ENCODE measurements at places on chromosomes 3 and 15.

DNA sequence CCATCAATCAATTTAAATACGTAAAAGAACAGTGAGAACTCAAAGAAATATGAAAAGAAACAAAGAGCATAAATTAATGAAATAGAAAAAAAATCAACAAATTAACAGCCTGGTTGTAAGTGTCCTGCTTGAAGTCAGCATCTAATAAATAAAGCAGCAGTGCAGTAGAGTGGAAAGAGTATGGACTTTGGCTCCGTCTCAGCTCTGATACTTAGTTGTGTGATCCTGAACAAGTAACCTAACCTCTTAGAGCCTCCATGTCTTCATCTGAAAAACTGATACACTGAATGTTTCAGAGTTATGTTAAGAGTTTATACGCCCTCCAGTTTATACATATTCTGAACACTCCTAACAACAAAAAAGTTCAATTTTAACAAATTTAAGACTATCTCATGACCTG is 44.6 kb downstream of the TFDP2 start:
- DNase-seq = no peak

DNA sequence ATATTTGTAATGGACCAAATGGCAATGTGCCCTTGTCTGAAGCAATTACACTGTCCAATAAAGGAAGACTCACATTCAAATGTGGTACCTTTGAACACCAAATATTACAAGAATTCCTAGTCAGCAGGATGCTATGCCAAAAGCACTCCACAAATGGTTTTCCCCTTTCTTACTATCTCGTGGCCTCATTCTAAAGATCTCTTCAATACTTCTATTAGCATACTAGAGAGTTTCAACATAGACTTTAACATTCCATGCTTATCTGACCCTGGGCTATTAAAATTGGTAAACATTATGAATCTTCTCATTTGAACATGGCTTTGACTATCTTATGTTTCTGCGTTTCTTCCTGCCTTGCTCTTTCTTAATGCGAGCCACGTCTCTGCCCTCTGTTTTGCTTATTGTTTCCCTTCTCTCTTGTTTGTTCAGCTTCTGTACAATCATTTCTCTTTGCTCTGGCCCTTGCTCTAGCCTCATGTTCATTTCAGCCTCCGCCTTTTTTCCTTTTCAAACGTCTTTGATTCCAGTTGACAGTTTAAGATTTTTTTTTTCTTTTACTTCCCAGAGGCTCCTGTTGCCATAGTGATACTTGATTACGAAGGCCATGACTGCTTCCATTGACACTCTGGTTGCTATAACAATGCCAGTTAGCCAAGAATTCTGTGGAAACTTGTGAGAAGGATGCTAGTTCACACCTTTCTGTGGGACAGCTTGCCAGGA is 49.5 kb upstream of the SLC9A9 start:
- no peak for DNase-seq

DNA sequence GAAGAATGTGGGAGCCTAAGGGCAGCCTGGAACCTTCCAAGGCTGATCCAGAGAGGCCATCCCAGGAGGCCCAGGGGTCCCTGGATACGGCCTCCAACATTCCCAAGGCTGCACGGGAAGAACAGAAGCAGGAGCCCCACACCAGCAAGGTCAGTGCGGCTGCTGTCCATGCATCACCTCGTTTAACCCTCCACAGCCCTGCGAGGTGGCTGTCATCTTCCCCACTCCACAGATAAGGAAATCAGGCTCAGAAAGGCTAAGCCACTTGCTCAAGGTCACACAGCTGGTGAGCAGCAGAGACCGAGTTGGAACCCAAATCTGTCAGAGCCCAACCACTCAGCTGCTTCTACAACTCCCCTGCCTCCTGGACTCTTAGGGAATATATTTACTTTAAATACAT is 21.6 kb downstream of the SEMA7A start:
- no peak for DNase-seq

- peak; percentile 68 for DNase-seq
Measured at GRCh38 chr3:57911593-57911992, 96.6 kb upstream of the FLNB start.

DNA sequence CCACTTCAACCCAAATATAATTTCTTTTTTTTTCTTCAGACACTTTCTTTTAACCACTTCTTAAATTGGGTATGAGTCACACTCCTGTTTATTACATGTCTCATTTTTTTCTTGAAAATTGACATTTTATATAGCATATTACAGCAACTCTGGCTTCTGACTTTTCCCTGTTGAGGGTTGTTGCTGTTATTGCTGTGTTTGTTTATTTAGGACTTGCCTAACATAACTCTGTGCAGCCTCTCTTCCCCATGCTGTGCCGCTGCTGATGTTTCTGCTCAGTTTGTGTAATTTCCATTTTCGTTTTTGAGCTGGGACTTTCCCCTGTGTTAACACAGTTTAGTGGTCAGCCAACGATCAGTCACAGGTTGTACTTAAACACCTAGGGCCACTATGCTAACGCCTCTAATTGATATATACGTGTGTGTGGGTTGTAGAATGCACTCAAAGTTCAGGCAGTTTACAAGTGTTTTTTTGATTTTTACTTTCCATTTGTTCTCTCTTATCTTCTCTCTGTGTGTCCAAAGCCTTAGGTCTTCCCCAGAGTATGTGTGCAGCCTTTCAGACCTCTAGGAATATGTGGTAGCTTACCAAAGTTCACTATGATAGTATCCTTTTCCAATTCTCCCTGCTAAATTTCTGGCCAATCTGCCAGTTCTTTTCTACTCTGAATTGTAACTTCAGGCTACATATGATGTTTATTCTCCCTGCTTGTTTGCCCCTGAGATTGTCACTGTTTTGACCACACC is 337.2 kb downstream of the ZBTB20 start:
- no peak for DNase-seq

DNA sequence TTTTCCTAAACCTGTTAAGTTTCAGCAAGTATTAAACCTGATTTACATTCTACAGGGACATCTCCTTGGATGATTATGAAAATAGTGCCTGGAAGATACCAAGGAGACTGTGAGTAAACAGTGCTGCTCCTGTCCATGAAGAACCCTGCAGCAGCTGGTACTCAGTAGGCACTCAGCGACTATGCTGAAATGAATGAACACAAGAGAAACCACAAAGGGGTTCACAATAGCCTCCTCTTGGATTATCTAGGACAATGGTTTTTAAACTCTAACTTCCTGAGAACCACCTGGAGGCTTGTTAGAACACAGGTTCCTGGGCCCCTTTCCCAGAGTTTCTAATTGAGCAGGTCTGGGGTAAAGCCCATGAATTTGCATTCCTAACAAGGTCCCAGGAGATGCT is 488.4 kb upstream of the UBE2E2 start:
- no peak for DNase-seq

GRCh38 chr15:59180945-59181600 is 25.6 kb upstream of the LDHAL6B start:
- no peak for DNase-seq

DNA sequence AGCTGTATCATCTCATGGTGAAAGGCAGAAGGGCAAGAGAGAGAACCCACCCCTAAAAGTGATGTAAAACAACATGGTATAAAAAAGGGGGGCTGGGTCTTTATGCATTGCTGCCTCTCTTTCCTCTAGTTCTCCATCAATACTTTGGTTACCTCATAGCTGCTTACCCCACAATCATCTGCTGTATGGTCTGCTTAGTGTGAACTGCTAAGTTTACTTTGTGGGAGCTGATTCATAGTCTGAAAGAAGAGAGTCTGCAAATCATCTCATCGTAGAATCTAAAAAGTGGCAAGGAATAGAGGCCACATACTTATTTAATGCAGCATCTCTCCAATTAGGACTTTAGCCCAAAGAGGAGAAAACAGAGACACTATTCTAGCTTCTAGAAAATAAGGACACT is 546.8 kb downstream of the GBE1 start:
- DNase-seq = no peak

DNA sequence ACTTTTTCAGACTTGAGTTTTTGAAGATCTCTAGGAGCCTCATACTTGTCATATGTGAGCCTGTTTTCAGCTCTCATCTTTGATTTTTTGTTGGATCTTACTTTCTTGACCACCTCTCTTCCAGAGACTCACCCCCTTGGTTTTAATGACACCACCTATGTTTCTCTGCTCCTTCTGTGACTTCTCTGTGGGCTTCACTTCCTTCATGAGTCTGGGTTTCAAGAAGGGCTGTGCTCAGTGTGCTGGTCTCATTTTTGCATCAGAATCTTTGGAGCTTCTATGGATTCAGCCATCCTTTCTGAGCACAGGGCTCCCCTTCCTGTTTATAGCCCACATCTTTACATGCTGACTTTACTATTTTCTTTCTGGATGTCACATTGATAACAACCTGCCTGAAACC is 17.7 kb downstream of the PPM1L start:
- DNase-seq = no peak

- no peak for DNase-seq
Measured at GRCh38 chr15:82174471-82175235, 87.9 kb downstream of the EFL1 start.

DNA sequence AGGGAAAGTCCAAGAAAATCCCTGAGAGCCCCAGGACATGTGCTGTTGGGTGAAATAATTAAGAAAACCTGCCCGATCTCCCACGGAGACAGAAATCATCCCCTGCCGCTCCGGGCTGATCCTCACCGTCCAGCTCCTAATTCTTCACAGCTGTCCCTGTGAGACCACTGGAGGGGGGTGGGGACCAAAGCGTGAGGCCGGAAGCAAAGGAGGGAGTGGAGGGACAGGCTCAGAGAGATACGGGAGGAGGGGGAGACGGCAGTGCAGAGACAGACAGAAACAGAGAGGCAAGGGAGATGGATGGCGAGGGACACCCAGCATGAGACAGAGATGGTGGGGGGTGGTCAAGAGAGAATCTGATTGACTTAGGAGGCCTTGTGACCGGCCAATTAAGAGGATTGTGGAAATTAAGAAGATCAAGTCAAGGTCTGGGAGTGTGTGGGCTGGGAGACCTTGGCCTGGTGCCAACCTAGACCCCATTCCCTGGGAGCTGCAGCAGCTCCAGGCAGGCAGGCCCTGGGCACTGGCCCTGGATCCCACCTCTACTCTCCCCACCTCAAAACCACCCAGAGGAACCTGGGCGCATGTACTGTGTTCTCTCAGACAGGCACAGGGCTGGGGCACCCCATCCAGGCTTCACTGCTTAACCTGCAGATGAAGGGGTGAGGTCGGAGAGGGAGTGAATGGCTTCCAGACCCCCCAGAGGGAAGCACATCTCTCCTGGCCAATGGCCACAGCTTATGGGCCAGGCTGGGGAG is 113.2 kb upstream of the ALDH1A3 start:
- DNase-seq = no peak

DNA sequence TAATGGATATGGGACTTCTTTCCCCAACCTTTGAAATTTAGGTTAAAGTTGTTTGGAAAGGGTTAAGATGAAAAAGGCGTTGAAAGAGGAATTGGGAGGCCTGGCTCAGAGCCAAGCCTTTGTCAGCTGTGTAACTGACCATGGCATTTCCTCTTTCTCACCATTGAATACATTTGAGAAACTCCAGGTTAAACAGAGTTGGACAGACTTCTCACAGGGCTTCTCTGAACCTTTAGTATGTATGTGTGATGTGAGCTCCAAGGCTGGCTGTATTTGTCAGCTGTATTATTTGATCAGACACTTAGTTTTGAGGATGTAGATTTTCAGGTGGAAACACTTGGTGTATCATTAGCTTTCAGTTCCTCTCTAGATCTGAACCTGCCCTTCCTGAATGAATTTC is 136.4 kb upstream of the GOLGA6L4 start:
- no peak for DNase-seq

DNA sequence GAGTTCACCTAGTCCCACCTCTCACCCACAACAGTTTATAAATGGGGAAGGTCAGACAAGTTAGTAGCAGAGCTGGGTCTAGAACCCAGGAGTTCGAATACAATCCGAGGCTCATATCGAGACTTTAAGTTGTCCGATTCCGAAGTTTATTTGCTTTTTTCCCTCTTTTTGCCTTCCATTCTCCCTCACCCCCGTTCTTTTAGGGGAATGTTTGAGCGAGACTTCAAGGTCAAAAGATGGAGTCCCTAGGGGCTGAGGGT is 7.3 kb downstream of the BCL6 start:
- no peak for DNase-seq

GRCh38 chr15:96052572-96053030 is 277.9 kb upstream of the NR2F2 start:
- DNase-seq = no peak

DNA sequence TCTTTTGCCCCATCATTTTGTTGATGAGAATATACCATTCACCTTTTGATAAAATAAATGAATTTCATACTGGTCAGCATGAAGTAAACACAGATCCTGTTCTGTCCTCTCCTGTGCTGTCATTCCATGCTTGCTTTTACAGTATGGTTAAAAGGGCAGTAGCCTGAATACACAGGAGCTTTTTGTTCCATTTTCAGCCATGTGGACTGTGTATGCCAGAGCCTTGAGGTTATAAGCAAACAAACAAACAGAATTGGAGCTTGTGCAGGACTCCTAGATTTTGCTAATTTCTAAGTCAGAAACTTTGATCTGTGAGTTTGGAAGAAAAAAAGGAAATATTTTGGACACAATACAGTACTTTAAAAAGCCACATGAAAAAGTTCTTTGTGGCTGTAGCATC is 91.9 kb downstream of the LRRC28 start:
- no peak for DNase-seq

GRCh38 chr3:173747427-173747826 is 349.9 kb downstream of the NLGN1 start:
- DNase-seq = no peak

DNA sequence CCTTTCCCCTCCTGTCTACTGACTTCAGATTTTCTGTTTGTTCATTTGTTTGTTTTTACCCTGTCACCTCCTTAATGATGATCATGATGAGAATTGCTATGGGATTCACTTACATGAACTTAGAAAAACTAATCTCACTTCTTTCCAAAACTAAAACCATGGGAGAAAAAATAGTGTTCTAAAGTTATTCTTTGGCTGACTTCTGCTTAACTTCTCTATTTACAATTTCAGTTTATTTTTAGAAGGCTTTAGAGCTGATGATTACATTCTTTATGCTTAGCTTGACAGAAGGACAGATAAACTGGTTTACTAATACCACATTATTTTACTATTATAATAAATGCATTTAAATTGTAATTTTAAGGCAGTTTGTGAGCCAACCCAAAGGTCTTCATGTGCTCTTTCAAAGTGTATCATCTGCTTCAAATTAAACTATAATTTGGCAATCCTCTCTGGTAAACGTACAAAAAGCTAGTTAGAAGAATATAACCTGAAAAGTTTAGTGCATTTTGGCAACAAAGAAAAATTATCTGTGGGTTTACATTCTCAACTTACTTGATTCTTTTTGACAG is 676.8 kb upstream of the UBE2E2 start:
- DNase-seq = no peak

- no peak for DNase-seq
Measured at GRCh38 chr3:80526153-80526552, 758.4 kb upstream of the ROBO1 start.

DNA sequence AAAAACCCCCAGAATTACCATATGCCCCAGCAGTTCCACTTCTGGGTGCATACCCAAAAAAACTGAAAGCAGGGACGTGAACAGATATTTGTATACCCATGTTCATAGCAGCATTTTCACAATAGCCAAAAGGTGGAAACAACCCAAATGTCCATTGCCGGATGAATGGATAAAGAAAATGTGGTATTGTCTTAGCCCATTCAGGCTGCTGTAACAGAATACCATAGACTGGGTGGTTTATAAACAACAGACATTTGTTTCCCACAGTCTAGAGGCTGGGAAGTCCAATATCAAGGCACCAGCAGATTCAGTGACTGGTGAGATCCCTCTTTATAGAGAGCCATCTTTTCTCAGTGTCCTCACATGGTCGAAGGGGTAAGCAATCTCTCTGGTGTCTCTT is 182.1 kb upstream of the ANKRD28 start:
- DNase-seq = no peak

GRCh38 chr3:26437678-26438077 is 184.9 kb upstream of the LRRC3B start:
- no peak for DNase-seq

- no peak for DNase-seq
Measured at GRCh38 chr3:151393146-151393830, 8.7 kb upstream of the P2RY12 start.

Measured in SW480 (cell line).